Activated gamma-delta T cell treated with Interleukin-2 at 50 U/mL for 16 hours (primary cell): ENCODE measurements at places on chromosomes 7 and 10.

DNA sequence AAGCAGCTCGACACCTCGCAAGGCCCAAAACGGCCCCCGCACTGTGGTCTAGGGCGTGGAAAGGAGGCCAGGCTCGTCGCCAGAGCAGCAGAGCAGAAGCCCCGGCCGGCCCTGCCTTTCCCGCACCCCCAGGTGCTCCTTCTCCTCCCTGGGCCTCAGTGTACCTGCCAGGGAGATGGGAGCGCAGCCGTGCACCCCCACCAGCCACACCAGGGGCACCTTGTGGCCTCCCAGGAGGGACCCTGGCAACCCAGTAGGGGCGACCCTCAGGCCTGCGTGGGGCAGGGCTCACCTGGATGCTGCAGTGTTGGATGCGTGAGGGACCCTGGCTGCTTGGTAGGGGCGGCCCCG, 9.5 kb downstream of the PDGFA start:
- DNase-seq: no peak

DNA sequence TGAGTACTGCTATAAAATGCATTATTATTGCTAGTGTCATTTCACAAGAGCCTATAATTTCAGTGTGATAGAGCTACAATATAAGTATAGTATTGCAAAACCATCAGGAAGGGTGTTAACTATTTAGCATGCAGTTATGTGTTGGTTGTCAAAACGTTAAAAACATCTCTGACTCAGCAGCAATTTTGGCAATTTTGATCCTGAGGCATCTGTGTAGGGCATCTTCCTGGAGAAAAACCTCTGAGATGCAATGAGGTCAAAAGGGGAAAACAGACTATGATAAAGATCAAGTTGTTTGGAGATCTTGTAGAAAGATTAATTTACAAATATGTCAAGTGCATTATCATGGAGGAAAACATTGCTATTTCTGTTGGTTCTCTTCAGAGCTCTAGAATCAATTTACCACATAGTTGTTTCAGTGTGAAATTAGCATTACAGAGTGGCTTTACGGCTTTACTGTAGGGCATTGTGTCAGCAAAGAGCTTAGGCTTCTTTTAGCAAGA, 5.3 kb downstream of the CFTR start:
- DNase-seq: no peak

- no peak for DNase-seq
Measured at GRCh38 chr10:35447693-35448407, 111.5 kb downstream of the CCNY start.

DNA sequence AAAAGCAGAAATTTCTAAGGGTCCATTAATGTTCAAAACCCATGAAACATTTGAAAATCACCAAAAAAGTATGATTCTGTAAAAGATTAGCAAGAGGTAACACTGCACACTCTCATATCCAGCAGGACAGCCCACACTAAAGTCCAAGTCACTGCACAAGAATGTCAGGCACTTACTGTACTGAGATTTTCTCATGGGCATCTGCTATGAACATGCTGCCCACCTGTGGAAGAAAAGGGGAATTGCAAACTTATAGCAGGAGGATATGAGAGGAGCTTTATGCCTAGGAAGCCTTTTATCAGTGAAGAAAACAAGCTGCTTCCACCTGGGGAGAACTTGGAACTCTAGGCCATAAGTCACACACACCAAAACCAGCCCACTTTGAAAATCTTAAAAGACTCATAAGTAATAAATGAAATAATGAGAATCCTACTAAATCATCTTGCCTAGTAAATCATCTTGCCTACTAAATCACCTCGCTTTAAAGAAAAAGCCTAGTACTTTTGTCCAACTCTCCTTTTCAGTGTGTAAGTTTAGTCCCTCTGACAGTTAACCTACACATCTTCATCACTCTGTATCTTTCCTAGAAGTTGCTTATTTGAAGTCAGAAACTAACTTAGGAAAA, 46.1 kb downstream of the ARMH3 start:
- peak; percentile 19 for DNase-seq

DNA sequence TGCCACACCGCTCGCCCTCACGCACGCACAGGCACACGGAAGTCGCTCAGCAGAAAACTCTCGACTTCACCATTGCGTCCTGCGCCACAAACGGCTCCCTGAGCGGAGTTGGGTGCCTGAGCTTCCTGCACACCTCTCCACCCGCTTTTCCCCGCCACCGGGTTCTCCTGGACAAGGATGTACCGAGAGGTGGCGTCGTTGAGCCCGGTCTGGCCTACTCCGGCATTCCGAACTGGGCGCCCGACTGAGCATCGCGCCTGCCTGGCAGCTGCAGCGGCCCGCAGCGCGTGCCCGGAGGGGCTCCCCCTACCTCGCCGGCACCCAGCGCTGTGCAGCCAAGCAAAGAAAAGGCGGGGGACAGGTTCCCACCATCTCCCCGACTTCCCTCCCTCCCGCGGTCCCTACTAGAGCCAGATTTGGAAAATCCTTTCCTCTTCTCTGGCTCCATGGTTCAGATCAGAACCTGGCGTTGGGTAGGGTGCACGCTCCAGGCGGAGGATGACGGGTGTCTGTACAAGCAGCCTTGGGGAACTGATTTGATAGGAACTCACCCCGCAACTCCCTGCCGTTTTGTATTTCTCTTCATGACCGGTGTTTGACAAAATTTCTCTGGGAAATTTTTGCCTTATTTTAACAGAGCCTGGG, 1.7 kb downstream of the SORCS3 start:
- no peak for DNase-seq

- DNase-seq: peak; percentile 48
Measured at GRCh38 chr10:26437637-26438461, at the start of gene APBB1IP. Gene APBB1IP (plus strand): TSS chr10:26438341. CDS start chr10:26492327, 53,986 bp downstream.

DNA sequence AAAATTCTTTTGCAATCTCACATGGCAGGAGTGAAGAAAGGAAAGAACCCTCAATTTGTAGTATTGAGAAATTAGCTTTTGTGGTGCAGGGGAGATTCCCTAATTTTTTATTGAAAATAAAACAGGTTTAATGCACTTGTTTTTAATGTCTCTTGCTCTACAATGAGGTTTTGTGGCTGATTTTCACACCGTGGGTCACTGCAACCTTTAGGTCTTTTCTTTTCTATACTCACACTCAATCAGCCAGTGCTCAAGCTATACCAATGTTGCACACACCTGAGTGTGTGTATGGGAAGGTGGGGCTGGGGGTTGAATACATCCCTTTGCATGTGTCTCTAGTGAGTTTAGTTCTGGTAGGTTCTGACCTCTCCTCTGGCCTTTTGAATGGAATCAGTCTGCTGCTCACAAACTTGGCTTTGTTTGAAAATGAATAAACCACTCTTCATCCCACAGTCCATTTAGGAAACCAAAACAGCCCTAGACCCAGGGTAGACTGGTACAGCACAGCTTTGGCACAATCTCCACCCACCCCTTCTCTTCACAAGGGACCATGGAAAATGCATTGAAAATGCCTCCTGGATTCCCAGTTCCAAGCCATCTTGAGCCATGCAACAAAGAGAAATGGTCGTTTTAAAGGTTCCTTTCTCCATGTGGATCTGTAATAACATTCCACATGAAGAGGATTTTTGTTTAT, 411.5 kb downstream of the SFMBT2 start:
- DNase-seq: no peak

- DNase-seq: no peak
Measured at GRCh38 chr7:146764458-146764857, 647.9 kb downstream of the CNTNAP2 start.

- no peak for DNase-seq
Measured at GRCh38 chr7:27155816-27156507, 513 bp downstream of the HOXA7 start.

- DNase-seq: no peak
Measured at GRCh38 chr7:44284216-44284615, 41.2 kb downstream of the CAMK2B start.

DNA sequence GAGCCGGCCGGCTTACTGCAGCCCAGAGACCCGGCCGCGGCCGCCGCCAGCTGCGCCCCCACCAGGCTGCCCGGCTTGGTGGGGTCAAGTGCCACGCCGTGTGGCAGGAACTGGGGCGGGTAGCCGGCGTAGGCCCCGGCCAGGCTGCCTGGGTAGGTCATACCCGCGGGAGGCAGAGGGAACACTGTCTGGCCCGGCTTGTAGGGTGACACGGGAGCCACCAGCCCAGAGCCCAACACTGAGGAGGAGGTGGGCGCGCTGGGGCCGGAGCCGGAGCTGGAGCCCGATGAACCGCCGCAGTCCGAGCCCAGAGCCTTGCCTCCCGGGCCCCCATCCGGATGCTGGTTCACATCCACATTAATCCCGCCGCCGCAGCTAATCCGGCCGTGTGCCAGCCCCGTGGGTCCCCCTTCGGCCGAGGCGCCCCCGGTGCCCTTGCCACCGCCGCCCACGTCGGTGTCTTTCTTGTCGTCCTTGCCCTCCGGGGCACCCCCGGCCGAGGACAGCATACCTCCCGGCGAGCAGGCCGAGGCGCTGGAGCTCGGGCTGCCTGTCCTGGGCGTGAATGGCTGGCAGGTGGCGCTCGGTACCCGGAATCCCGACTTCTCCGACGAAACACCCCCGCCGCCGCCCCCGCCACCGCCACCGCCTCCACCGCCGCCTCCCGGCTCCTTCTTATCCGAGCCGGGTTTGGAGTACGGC, 2.0 kb downstream of the ZNF503 start:
- peak; percentile 33 for DNase-seq

DNA sequence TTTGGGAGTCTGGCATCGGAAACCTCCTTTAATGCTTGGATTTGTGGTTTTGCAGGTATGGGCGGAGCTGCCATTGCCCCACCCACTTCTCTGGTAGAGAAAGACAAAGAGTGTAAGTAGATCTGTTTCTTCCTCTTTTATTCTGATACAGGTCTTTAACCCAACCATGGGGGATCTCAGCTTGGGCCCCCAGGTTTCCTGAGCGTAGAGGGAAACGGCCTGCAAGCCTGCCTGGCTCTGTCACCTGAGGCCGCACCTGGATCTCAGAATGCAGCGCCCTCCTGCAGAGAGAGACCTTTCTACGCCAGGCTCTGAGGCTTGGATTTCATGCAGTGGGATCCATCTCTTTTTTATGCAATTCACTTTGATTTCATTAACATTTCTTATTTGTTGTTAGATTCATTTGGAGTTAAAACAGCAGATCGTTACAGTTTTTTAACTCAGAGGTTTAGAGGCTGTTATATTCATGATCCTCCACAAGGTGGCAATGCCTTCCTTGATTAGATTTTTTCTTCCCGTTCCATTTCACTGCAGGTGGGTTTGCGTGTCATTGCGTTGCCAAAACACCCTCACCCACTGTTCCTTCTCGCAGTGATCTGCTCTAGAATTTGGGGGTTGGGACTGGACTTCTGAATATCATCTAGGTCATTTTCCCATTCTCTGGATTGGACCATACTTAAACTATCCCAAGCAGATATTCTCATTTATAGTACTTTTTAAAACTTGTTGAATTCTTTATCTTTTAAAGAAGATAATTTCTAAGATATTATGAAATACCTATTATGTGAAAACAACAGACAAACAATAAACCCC, 20.0 kb downstream of the RBM17 start:
- DNase-seq: peak; percentile 14

- DNase-seq: no peak
Measured at GRCh38 chr7:92446869-92447344, 375 bp upstream of the GATAD1 start.

GRCh38 chr7:122307228-122307621, 2.7 kb upstream of the FEZF1 start:
- no peak for DNase-seq

- no peak for DNase-seq
Measured at GRCh38 chr7:106114716-106115383, 2.7 kb upstream of the SYPL1 start.

DNA sequence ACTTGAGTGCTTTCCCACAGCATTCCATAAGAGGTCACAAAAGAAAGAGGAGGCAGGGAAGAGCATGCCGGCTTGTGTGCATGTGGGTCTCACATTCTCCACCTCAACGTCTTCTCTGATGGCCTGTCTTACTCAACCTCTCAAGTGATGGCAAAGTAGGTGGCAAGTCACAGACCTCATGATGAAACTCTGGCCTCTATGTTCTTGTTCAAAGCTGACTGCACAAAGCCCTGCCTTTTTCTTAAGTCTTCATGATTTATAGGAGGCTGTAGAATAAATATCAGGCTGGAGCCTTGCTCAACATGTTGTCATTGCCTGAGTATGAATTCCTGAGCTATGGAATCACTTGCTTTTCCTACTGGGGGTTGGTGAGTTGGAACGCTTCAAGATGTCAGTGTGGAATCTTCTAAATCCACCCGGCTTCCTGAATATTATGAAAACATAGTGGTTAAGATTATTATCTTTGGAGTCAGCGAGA, 213.6 kb upstream of the INHBA start:
- DNase-seq: no peak

GRCh38 chr7:30144657-30145306, 10.0 kb downstream of the MTURN start:
- DNase-seq: no peak

DNA sequence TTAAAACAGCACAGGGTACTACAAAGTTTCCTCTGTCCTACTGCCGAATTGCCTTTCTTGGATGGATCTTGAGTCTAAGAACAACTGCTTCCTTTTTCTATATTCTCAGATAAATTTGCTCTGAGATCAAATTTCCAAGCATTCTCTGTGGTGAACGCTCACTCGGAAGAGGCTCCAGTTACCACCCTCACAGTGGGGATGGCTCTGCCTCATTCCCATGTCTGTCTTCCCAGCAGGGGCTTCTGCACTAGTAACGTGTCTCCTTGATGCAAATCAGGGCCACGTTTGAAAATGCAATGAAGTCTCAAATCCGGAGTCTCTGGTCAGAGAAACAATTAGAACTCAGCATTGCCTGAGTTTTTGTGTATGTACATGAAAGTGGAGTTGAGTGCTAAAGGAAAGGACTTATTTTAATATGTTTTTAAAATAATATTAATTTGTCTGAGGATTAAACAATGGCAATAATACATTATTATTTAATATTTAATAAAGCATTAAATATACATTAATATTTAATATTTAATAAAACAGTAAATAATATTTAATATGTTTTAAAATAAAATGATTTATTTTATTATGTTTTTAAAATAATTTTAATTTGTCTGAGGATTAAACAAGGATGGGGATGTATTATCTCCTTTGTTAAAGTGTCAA, 61.8 kb downstream of the INHBA start:
- no peak for DNase-seq

GRCh38 chr10:61634746-61635145, 28.0 kb upstream of the CABCOCO1 start:
- DNase-seq: no peak

- no peak for DNase-seq
Measured at GRCh38 chr10:63711361-63711760, 190.2 kb downstream of the REEP3 start.
